ENCODE measurements at places on chromosomes 2 and 18.

- DNase-seq, result no peak
Measured at GRCh38 chr2:176071330-176072291, 12.2 kb downstream of the EVX2 start.

DNA sequence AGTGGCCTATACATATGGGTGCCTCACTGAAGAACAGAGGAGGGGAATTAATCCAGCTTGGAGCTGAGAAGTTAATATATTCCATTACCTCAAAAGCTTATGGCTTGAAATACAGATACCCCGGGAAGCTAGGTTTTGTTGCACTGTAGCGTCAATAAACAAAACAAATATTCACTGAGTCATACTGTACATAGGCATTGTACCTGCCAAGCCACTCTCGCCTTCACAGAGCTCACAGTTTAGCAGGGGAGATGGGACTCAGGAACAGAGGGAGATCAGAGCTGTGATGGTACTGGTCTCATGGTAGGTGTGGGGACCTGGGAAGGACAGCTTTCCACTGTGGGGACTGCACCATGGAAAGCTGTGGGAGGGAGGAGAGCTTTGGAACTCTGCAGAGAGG lies 111.2 kb upstream of the ST6GAL2 start:
- DNase-seq, result no peak

DNA sequence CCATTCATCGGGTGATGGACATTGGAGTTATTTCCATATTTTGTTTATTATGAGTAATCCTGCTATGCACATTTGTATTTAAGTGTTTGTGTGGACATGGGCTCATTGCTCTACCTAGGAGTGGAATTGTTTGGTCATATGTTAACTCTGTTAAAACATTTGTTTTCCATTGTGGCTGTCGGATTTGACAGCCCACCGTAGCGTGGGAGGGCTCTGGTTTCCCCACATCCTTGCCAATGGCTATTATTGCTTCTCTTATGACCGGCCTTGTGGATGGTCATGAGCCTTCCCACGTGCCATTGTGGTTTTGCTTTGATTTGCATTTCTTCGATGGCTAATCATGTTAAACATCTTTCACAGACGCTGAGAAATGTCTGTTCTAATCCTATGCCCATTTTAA lies 92.0 kb downstream of the ZNF236 start:
- no peak for DNase-seq

- DNase-seq, result peak; percentile 82
Measured at GRCh38 chr2:40450796-40451430, 977 bp downstream of the SLC8A1 start.

DNA sequence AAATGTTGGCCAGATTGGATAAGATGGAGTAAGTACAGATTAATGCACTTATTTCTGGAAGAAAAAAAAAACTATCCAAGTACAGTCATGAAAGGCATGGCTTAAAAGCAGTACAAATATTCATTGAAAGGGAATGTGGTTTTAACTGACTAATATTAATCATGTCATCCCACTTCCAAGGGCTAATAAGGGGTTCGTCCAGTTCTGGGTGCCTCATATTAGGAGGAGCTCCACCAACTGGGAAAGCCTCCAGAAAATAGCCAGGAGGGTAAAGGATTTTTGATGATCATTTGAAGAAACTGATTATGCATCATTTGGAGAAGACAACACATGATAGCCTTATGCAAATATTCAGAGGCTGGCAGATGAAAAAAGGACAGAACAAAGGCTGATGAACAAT lies 115.2 kb upstream of the ARL5A start:
- DNase-seq, result peak; percentile 2

DNA sequence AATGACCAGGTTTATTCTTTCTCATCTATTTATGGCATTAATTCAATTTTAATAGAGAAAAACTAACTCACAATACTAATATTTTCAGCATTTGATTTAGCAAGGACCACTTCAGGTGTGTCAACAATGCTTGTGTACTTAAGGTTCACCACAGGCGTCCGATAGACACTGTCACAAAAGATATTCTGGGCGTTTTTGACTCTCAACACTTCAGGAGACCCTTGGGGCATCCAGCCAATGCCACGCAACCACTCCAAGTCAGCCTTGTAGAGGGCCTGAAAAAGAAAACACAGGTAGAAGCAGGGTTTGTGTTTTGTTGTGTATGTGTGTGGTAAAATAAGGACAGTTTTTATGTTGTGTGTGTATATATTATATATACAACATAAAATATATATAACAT lies 158.2 kb downstream of the NEB start:
- DNase-seq, result no peak

GRCh38 chr2:70089220-70089982 lies 2.1 kb downstream of the PCBP1 start:
- peak; percentile 20 for DNase-seq

DNA sequence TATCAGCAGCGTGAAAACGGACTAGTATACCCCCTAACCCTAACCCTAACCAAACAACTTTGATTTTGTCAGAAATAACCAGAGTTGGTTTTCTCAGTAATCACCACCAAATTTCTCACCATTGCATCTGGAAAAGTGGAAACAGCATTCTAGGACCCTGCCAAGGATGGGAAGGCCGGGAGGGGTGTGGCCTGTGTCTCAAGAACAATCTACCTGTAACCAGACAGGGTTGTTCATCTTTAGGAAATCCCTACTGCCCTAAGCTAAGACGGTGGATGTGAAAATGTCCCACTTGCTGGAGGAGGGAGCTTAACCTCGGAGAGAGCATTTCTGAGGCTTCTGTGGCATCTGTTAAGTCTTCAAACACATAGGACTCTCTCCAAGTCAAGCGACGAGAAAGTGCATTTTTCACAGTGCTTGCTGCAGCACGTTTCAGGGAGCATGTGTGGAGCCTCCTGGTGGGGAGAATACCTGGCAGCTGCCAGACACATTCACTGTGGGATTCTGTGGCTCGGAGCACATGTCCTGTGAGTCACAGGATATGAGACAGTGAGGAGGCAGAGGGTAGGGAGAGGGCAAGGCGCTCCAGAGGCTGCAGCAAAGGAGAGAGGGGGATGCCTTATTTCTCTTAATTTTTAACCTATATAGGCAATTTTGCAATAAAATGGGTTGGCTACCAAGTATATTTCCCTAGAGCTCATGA lies 207.5 kb downstream of the SPP2 start:
- peak; percentile 98 for DNase-seq

Data from fibroblast of mammary gland (primary cell).